ENCODE measurements at places on chromosomes 4 and X.

- DNase-seq: no peak
Measured at GRCh38 chr4:176478076-176478475, 158.3 kb downstream of the SPCS3 start.

GRCh38 chr4:76867377-76867776, 30.6 kb downstream of the SOWAHB start:
- DNase-seq: no peak

- no peak for DNase-seq
Measured at GRCh38 chr4:125350470-125351135, 35.8 kb downstream of the FAT4 start.

- no peak for DNase-seq
Measured at GRCh38 chrX:118802857-118803256, 20.8 kb upstream of the ZCCHC12 start.

- DNase-seq: no peak
Measured at GRCh38 chr4:8591626-8592365, 769 bp upstream of the CPZ start.

GRCh38 chrX:101759000-101759399, 99.3 kb upstream of the ARMCX2 start:
- DNase-seq: peak; percentile 5

DNA sequence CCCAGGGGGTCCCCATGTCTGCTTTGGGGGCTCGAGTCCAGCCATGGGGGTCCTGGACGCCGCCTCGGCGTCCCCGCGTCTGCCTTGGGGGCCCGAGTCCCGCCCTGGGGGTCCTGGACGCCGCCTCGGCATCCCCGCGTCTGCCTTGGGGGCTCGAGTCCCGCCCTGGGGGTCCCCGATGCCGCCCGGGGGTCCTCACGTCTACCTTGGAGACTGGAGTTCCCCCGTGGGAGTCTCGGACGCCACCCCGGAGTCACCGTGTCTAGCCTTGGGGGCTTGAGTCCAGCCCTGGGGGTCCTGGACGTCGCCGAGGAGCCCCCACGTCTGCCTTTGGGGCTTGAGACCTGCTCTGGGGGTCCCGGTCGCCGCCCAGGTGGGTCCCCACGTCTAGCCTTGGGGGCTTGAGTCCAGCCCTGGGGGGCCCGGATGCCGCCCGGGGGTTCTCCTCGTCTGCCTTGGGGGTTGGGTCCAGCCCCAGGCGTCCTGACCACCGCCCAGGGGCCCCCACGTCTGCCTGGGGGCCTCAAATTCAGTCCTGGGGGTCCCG, 1.1 kb upstream of the GTPBP6 start:
- DNase-seq: no peak

DNA sequence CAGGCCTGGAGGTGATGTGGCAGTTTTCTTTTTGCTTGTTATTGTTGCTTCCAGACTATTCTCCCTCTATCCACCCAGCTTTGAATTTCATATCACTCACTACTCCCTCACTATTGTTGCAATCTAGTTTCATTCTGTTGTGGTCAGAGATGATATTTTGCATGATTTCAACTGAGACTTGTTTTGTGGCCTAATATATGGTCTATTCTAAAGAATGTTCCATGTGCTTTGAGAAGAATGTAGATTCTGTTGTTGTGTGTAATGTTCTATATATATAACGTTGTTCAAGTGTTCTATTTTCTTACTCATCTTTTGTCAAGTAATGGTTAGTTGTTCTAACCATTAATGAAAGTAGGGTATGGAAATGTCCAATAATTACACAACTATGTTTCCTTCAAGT, 59.0 kb downstream of the THOC2 start:
- no peak for DNase-seq

DNA sequence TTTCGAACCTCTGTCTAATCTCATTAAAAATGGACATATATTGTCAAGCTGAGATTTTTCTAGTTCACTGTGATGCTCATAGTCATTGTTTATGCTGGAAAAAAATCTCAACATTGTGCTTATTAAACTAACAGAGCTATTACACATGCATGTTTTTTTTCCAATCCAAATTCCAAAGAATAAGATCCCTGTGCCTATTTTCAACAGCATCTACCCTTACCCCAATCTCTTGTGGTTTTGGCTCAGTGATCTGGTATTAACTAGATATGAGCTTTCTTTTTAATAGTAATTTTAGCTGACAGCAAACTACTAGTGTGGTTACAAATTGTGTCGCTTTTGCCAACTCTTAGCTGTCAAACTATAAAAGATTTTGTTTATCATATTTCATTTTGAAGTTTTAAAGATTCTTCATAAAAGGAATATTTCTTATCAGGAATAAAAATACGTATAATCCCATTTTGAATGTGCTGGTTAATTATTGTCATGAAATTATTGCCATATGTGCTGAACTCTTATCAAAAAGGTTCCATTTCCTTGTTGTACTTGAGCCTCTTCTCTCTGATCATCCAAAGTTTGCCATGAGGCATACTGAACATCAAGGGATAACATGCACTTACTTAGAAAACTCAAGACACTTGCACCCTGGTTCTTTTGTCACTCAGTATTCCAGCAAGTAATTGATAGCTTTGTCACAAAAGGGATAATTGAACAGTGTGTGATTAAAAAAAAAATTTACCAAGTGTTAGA, 241.2 kb downstream of the ARHGAP24 start:
- peak; percentile 8 for DNase-seq

DNA sequence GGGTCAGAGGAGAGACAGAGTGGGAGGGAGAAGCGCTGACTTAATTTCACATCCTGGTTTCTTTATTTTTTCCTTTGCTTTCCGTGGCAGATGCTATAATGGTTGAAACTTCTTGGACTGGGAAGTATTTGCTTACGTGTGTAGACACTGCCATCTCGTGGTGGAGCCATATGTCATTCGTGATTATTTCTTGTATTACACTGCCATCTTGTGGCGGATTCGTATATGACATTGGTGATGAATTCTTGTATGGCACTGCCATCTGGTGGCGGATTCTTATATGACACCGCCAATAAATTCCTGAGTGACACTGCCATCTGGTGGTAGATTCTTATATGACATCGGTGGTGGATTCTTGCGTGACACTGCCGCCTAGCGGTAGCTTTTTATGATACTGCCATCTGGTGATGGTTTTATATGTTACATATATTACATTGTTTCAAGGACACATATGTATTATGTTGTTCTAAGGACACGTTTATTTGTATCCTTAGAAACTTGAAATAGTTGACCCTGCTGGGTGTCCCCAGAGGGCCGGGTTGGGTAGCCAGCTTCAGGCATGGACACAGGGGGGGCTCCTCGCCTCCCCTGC, 37.3 kb upstream of the CLCN4 start:
- DNase-seq: peak; percentile 86

DNA sequence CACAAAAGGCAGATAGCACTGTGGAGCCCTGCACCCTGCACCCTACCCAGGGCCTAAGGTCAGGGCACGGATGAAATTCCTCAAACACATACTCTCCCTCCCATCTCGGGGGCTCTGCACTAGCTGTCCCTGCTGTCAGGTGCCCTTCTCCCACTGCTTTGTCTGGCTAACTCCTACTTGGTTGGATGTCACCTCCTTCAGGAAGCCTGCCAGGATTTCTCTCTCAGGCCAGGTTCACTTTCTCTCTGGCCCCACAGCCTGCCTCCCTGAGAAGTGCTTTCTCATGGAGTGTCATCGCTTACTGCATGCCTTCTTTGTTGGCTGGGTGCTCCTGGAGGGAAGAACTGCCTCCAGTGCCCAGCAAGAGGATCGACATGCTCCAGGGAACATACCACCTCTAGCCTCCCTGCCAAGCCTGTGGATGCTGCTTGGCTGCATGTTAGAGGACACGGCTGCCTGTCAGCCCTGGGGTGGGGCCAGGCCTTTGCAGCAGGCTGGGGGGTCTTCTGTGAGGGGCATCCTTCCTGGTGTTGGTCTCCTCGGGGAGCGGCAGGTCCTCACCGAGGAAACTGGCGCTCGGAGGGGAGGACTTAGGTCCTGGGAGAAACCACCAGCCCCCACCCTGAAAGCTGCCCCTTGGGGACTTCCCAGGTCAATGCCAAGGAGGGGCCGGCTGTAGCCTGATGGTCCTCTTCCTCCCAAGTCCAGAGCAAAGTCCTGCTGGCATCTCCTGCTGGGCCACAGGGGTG, 15.0 kb downstream of the ABLIM2 start:
- no peak for DNase-seq

DNA sequence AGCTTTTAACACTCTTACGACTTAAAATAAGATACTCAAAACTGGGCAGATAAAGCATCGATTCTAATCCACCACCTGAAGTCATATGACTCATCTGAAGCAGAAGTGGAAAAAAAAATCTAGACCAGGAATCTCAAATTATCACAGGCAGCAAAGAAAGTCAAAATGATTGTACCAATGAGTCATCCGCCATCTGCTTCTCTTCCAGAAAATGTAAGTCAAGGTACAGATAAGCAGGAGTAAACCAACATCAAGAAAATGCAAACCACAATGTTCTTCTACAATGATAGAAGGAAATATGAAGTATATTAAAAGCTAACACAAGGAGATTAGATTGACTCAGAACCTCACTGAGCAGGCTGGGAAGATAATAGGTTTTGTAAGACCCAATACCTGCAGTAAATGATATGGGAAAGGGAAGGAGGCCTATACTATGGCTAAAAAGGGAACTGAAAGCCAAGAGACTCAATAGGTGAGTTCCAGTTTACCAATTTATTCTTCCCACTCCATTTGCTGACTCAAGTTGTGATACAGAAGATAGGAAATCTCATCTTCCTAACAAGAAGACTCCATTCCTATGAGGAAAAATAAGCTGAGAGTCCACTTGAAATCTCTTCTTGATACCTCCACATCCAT, 88.4 kb upstream of the TET2 start:
- no peak for DNase-seq

- DNase-seq: peak; percentile 67
Measured at GRCh38 chrX:104343428-104344129, 88.8 kb upstream of the ESX1 start.

DNA sequence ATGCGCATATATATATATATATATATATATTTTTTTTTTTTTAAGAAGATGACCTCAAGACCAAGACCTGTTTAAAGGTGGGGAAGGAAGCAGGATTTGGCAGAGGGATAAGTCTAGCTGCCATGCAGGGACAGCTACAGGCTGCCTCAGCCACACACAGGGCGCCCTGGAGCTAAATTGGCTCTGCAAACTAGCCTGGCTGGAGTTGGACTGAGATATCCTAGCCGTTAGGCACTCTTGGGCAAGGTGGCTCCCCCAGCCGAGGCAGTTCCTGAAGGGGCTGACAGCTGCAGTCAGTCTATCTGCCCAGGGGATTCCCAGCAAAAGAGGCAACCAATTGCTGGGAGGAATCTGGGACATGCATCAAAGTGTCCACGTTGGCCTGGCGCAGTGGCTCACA, 21.9 kb downstream of the TRIML1 start:
- no peak for DNase-seq

GRCh38 chr4:155907556-155907955, 4.1 kb downstream of the TDO2 start:
- DNase-seq: no peak

GRCh38 chr4:147831551-147832171, 99.8 kb downstream of the ARHGAP10 start:
- DNase-seq: peak; percentile 64

- DNase-seq: no peak
Measured at GRCh38 chrX:122091571-122091970, 1044.2 kb downstream of the GLUD2 start.

Measured in fibroblast of the conjunctiva (primary cell).